Activated CD8-positive, alpha-beta memory T cell treated with anti-CD3 and anti-CD28 coated beads for 24 hours (primary cell): ENCODE measurements at places on chromosomes 5 and 9.

DNA sequence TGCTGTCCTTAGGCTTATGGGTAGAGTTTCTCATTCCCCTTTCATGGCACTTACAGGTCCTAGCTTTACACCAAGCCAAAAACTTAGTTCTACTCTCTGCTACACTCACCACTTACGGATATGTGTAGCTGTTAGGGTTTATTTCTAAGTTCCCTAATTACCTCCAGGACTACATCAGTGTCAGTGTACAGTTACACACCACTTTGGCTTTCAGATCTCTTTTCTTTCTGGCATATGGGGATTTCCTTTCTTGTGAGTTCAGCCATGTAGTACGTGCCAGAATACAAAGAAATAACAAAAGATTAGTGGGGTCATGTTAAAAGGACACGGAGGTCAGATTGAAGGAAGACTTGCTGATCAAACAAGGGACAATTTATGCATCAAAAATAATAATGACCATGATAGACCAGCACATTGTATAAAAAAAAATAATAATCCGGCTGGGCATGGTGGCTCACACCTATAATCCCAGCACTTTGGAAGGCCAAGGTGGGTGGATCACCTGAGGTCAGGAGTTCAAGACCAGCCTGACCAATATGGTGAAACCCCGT is 41.8 kb downstream of the LYRM7 start:
- DNase-seq: no peak

DNA sequence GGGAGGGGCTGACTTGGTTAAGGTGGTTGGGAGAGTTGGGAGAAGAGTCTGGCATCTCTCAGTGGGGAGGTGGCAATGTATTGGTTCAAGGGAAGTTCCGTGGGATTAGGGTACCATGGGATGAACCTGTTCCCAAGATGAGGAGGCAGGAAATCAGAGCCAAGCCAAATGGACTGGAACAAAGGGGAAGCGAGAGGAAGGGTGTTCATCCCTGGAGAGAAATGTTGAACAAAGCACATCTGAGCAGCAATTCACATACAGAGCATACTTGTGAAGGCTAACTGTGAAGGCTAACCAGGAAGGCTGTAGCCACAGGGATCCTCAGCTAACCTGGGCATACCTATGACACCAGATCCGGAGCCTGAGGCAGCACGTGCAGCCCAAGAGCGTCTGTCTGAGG is 214.0 kb downstream of the MCTP1 start:
- no peak for DNase-seq

GRCh38 chr5:104241046-104241445 is 678.5 kb upstream of the NUDT12 start:
- DNase-seq: no peak

GRCh38 chr9:72656021-72656420 is 134.6 kb downstream of the TMC1 start:
- no peak for DNase-seq

DNA sequence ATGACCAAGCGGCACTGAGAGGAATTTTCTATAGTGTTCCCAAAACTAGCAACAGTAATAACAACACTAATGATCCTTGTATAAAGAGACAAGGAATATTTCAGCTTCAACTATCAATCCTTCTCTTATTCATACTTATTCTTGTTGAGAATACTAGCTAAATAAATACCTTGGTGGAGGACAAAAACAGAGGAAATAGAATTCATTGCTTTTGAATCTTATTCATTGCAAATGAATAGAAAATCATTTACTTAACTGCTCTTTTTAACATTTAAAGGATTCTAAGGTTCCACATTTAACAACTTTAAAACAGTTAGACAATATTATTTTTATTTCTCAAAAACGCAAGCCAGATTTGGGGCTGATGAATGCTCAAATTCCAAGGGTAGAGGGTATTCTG is 22.4 kb downstream of the SKIC3 start:
- DNase-seq: no peak

DNA sequence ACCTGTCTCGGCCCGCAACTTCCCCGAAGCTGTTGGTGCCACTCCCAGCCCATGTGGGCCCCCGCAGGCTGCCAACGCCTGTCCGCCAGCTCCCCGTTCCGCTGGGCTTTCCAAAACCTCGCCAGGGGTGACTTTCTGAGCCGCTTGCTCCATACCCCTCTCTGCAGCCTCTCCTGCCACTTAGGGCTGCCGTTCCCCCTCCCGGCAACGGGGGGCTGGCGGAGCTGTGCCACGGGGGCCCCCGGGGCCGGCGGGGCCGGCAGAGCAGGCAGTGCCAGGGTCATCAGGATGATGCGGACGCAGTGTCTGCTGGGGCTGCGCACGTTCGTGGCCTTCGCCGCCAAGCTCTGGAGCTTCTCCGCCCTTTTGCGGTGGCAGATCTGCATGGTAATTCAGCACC is 40.8 kb downstream of the FCHO2 start:
- no peak for DNase-seq

- DNase-seq: no peak
Observed at GRCh38 chr9:130689937-130690700, 3.5 kb upstream of the EXOSC2 start.

GRCh38 chr9:17656889-17657288 is 78.0 kb downstream of the SH3GL2 start:
- DNase-seq: no peak

DNA sequence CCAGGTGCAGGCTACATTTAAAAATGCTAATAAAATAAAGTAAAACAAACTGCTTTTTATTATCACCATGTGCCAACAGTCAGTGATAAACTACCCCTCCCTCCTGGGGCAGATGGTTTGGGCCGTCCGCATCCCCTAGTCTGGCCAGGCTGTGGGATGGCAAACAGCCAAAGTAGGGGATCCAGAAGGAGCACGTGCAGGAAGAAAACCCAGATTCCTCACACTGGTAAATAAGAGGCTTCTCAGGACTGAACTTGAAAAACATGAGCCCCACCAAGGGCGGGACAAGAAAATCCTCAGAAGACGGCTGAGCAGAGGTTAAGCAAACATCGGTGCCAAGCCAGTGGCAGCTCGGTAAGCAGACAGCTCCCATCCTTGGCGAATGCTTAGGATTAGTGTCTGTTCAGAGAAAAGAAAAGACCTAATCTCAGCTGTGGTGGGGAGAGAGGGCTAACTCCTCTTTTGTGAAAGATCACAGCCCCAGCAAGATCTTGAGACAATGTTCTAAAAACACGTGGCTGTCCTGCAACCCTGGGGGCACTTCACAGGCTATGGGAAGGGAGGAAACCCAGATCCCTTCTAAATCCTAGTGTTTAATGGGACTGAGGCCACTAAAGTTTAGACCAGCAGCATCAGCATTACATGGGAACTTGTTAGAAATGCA is 46.5 kb upstream of the GDNF start:
- DNase-seq: no peak

- DNase-seq: no peak
Observed at GRCh38 chr9:95729046-95729445, 146.4 kb upstream of the ERCC6L2 start.

DNA sequence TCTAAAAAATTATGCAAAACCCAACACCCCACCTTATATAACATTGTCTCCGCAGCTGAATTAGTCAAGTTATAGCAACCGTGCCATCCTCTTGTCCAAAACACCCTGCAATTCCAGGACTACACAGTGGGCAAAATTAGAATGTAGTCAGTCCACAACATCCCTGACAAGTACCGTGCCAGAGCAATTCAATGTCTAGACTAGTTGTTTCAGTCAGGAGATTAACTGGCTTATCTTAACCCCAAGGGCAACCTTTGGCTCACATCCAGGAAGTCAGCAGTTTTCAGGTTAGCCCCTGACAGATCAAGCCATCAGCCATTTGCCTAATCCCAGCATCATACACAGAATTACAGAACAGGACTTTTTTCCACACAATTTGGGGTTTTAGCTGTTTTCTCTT is 240.8 kb upstream of the TMEM161B start:
- no peak for DNase-seq

GRCh38 chr5:166562246-166562645 is 1729.2 kb upstream of the WWC1 start:
- no peak for DNase-seq

- no peak for DNase-seq
Observed at GRCh38 chr5:26104175-26104574, 934.2 kb downstream of the CDH9 start.
